ENCODE measurements at places on chromosomes 6 and 20. TPM values are rescaled to one million over a fixed set of nuclear protein-coding genes. Genes with fewer than 3 reads are reported as not detected.

Gene TMEM74B
- 18.4 TPM for total RNA-seq

Gene SAMD3
- not detected for total RNA-seq

Gene HLA-F
- total RNA-seq, result 9.8 TPM

DNA sequence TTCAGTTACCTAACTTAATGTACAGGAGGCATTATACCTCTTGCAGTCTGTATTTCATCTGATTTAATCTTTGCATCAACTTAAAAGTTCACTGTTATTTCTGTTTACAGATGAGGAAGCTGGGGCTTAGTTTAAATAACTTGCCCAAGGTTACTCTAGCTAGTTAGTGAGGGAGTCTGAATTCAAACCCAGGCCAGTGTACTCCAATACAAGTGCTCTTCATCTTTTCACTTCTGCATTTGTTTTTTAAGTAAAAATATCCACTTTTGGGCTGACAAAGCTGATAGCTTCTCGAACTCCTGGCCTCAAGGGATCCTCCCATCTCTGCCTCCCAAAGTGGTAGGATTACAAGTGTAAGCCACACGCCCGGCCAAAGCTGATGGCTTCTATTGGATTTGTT is 23.6 kb downstream of the RREB1 start:
- DNase-seq, result no peak

DNA sequence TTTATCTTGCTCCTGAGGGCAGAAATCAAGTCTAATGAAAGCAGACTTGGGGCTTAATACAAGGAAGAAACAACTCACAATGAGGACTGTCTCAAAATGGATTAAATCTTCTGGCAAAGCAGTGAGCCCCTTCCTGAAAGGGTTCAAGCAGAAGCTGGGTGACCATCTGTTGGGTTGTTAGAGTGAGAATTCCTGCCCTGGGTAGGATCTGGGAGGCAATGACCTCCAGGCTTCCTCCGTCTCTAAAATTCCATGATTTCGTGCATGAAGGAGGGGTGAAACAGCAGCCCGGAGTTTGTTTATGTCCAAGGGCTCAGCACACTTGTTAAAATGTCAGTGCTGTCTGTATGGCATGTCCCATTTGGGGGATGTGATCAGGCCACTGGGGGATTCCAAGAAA is 64.0 kb upstream of the KCNK16 start:
- no peak for DNase-seq

DNA sequence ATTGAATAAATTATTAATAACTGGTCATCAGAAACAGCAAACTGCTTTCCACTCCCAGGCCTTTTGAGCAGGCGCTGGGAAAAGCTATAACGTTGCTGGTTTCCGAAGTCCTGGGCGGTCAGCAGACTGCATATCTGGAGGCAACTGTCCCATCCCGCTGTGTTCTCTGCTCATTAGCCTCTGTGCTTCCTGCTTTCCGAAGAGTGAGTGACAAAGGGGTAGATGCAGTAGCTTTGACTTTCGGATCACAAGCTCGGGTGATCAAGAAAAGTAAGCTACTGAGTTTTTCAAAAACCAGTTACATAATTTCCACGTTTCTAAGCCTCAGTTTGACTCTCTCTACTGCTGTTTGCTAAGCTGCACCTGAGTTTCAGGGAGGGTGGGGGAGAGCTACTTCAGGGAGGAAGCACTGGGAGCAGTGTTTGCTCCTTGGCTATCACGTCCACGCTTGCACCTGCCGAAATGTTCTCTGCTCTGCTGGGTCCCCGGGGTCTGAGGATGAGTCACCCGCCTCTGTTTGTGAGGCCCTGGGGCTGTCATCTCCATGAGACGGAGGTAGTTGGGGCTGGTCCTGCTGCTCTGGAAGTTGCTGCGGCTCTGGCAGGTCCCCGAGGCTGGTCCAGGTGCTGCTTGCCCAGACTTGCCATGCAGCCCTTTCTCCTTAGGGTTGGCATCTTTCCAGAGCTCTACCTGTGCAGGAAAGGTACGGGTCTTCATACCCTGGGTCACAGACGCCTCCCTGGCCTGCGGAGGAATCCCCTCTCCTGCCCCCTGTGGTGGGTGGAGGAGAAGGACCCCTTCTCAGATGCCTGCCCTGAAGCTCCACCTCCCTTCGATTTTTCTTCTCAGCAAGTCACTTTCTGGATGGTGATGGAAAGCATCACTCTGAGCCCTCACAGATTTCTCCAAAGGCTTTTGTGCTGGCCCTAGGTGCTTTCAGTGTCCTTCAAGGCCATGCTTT is 220.0 kb downstream of the QKI start:
- no peak for DNase-seq

GRCh38 chr20:46213946-46214823 is 94.1 kb downstream of the CDH22 start:
- no peak for DNase-seq

DNA sequence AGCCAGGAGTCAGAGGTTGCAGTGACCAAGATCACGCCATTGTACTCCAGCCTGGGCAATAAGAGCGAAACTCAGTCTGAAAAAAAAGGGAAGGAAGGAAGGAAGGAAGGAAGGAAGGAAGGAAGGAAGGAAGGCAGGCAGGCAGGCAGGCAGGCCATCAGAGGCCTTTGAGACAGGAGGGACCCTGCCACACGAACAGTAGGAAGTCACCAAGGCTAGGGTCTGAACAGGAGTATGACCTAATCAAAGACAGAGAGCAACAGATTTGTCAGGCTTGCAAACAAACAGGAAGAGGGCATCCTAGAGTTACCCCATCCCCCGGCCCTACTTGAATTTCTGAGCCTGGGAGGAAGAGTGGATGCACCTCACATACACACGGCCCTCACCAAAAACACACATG is 67.1 kb downstream of the FGD2 start:
- no peak for DNase-seq

DNA sequence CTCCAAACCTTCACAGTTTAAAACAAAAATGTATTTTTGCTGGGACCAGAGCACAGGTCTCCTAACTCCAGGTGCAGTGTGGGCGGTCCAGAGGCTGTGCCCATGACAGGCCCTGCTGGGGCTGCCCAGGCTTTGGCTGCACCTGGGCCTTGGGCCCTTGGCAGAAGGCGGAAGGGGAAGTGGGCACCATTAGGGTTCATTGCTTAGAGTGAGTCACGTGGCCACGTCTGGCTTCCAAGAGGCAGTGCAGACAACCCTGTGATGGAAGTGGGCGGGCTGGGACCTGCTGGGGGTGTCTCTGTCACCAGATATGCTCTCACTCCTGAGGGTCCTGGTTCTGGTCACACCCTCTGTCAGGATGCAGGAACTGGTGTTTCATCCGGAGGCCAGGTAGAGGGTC is 302.2 kb downstream of the QKI start:
- DNase-seq, result no peak

DNA sequence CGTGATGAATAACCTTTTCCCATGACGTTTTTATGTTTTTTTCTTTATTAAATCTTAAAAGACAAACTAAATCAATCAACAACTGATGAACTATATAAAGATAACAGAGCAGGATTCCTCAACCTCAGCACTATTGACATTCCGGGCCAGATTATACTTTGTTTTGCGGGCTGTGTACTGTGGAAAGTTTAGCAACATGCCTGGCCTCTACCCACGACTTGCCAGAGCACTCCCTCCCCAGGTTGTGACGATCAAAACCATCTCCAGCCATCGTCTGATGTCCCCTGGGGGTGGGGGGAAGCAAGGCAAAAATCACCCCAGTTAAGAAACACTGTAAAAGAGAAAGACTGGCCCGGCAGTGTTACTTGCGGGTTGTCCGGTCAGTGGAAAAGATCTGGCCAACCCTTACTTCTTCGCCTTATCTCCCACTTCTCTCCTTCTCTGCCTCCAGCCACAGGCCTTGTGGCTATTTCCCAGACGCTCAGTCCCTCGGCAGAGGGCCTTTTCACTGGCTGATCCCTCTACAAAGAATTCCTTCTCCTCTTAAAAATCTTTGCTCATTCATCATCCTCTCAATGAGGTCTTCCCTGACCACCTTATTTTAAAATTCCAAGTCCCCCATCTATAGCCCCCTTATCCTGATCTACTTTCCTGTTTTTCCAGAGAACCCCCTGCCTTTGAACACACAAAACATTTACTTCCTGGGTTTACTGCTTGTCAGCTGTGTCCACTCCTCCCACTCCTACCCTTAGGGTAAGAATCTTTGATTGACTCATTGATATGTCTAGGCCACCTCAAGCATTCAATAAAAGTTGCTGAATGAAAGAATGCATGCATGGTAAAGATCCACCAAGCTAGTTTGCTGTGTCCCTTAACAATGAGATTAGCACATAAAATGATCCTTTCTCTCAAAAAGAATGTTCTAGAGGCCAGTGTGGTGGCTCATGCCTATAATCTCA is 14.7 kb upstream of the RAB22A start:
- DNase-seq, result no peak

Data from PC-3 (cell line).